ENCODE measurements at places on chromosomes 12 and 14.

DNA sequence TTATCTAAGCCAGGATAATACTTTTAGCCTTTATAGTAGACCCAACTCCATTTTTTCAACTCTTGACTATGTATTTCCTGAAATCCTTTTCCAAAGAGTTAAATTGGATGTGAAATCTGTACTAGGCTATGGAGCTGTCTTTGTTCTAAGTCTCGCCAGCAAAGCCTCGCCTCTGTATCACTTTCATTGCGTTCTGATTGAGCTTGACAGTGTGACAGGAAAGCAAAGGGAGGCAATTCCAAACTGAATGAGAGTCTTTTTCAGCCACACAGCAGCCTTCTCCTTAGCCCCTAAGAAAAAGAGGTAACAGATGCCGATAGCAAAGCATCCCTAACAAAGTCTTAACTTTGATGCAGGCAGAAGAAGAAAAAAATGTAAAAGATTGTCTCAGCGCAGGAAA is 154.6 kb upstream of the OTX2 start:
- no peak for DNase-seq

- no peak for DNase-seq
These were observed 1044.6 kb downstream of the VRK1 start for GRCh38 chr14:97841762-97842161.

- no peak for DNase-seq
These were observed 189.9 kb downstream of the VRK1 start for GRCh38 chr14:96987086-96987474.

GRCh38 chr12:107610021-107610859 is 75.4 kb upstream of the PWP1 start:
- no peak for DNase-seq

GRCh38 chr14:96676166-96676565 is 121.0 kb upstream of the VRK1 start:
- DNase-seq, result no peak

- DNase-seq, result no peak
These were observed 25.3 kb downstream of the LRIG3 start for GRCh38 chr12:58895053-58895452.

DNA sequence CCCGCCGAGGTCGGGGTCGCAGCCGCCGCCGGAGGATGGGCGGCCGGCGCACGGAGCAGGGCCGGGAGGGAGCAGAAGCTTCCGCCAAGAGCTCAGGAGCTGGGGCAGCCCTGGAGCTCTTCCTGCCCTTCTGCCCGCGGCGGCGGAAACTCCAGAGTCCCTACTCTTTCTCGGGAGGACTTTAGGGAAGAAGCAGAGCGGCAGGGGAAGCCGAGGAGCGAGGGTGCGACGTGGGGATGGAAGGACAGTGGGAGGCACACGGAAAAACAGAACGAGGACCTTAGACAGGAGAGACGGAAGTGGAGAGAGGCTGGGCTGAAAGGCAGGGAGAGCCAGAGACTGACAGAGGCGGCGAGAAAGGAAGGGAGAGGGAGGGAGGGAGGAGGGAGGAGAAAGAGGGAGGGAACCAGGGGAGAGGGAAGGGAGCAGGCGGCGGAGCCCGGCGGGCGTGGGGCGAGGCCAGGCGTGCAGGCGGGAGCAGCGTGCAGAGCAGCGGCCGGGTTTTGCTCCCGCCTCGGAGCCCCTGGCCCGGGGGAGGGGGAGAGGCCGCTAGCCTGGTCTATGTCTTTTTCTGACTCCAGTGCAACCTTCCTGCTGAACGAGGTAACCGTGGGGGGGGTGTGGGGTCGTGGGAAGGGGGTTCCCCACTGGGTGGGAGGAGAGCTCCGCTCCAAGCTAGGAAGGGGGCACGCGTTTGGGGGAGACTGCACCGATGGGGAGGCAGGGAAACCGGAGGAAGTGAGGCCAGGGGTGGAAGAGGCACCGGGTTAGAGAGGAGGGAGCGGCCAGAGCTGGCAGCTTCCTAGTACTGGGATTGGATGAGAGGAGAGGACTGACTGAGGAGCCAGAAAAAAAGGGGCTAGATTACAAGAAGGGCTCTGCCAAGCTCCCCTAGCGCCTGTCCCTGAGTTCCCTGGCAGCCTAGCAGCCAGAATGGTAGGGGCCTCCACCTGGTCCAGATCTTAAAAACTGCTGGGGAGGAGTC is 2.9 kb upstream of the CACNB3 start:
- no peak for DNase-seq

Data from effector CD8-positive, alpha-beta T cell (primary cell).